ENCODE measurements at places on chromosomes 5 and 9.

DNA sequence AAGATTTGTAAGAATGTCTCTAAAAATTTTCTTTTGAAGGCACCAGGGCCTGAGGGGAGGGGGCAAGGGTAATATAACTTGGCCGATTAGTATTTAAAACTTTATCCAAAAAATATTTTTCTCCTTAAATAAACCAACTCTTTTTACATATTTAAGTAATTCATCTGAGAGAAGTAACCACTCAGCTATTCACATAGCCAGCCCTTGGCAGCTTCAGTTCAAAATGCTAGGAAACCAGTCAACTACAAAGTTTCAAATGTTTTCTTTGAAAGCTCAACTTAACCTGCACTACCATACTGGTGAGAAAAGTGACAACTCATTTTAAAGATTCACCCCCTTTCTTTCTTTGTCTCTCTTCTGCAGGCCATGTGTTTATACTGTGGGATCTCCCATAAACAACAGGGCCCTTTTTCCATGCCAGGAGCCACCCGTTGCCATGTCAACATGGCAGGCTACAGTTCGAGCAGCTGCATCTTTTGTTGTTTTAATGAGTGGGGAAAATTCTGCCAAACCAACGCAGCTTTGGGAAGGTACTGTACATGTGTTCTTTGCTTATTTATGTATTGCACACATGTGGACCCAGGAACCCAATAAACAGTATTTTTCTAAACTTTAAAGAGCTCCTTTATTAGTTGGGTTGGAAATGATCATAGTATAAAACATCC, 46.3 kb downstream of the AOPEP start:
- no peak for DNase-seq

DNA sequence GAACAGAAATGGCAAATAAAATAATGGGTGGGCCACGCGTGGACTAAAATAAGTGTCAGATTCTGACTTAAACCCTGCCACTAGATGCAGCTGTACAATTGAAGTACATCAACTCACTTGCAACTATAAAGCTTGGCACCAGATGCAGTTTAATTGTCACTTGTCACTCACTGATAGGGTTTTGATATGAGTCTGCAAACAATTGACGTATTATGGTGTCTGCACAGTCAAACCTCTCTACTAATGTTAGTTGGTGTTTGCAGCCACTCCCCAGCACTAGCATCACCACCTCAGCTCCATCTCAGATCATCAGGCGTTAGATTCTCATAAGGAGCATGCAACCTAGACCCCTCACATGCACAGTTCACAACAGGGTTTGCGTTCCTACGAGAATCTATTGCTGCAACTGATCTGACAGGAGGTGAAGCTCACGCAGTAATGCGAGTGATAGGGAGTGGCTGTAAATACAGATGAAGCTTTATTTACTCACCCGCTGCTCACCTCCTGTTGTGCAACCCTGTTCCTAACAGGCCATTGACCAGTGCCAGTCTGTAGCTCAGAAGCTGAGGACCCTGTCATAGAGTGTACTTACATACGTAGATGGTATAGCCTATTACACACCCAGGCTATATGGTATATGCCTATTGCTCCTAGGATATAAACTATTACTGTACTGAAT, 72.1 kb upstream of the SEMA6A start:
- DNase-seq: no peak

DNA sequence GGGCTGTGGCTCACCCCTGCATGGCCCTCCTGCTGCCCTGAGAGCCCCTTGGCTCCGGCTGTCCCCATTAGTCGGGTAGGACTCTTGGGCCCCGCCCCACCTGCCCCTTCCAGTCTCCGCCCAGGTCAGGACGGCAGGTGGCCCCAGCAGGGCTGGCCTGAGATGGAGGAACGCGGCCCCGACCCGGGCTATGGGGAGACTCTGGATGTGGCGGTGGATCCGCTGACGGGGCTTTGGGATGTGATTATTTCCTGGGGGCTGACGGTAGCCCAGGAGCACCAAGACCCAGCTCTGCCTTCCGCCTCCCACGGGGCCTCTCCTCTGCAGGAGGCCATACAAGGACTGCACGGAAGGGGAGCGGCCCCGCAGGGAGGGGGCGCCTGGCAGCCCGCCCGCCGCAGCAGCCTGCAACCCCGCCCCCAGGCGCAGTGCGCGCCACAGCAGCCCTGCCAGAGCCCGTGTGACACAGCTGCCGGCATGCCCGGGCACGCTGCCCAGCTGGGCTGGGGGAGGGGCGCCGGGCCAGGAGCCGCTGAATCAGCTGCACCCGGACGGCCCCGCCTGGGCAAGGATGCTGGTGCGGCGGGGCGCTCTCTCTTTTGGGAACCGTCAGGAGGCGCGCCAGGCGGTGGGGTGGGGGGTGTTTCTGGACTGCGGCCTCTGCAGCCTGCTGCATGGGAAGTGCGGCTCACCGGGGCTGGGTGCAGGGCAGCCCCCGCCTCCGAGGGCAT, 9.2 kb downstream of the TMEM250 start:
- peak; percentile 93 for DNase-seq

- DNase-seq: no peak
These were observed 96.1 kb downstream of the GABRG2 start for GRCh38 chr5:162163663-162164062.

DNA sequence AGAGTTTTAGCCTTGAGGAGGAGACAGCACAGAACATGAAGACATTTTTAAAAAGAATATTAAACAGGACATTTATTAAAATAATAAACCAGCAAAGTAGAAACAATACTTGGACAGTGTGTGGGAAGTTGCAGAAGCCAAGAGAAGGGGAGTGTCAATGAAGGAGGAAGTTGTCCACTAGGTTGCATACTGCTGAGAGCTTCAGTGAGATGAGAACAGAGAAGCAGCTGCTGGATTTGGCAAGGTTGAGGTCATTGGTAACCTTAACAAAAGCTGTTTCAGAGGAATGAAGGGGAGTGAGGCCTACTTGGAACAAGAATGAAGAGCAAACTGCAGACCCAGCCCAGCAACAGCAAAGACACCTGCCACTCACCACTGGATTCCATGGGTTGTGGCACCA, 11.4 kb downstream of the BHMT start:
- DNase-seq: no peak

GRCh38 chr5:72067682-72068470, 39.4 kb upstream of the MAP1B start:
- peak; percentile 54 for DNase-seq

DNA sequence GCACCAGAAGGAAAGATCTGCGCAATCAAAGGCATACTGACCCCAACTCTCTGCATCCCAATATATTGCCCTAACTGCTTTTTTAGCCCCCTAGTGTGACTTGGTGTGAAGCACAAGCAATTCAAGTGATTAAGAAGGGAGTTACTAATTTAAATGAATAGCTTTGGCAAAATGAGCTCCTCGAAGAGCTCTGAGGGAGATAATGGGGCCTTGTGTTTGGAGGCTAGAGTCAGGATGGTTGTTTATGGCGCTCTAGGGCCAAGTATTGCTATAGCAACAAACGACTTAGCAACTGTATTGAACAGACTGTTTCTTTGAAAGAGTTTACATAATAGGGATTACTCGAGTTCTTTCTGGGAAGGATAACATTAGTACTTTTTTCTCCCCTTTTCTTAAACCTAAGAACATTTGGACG, 11.5 kb upstream of the C5orf58 start:
- DNase-seq: no peak

DNA sequence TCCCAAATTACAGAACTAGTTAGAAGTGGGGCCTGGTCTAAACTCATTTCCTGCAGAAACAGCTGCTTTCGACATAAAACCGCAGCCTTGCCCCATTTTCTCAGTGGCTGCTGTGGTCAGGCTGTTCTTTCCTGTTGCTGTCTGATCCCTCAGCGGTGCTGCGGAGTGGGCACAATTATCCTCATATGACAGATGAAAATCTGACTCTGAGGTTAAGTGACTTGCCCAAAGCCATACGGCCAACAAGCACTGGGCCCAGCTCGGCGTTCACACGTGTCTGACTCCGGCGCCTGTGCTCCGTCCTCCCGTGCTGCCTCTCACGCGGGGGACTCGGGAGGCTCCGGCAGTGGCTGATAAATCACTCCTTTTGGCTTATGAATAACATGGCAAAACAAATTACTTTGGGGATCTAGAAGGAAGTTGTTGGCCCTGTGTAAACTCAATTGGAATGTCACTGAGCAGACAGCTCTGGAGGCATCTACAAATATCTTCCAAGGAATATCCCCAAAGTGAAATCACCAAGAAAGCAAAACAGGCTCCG, 142.6 kb upstream of the LMX1B start:
- DNase-seq: no peak

DNA sequence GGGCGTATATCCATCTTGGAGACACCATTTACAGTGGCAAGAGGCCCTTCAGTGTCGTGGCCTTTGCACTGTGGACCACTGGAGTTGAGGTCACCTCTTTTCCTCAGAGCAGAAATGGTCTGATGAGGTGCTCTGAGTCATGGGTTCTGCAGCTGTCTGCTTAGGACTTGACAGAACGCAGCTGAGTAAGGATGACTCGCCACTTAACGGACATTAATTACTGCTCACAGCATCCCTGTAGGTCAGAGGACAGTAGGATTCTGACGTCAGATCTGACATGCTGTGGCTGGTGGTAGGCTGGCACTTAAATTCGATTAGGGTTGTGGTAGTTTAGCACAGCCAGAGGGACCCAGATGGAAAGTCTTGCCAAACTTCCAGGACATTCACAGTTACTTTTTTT, 479.4 kb downstream of the DMAC1 start:
- DNase-seq: no peak

GRCh38 chr9:135410831-135411473, 68.6 kb upstream of the PPP1R26 start:
- no peak for DNase-seq

GRCh38 chr5:15889001-15889400, 290.6 kb downstream of the MARCHF11 start:
- DNase-seq: no peak

DNA sequence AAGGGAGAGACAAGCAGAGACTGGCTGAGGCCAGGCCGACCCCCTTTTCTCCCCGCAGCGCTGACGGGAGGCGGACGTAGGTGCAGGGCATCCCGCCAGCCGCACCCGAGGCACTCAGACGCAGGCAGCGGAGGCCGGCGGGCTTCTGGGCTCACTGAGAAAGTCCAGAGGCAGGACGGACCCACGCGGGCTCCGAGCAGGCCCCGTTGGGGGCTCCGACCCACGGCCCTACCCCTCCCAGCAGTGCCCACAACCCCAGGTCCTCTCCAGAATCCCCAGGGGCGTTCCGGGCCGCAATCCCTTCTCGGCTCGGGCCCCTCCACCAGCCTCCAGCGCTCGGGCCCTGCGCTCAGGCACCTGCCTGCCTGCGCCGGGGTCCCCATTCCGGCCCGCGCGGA, 543 bp downstream of the MTMR12 start:
- DNase-seq: peak; percentile 63

GRCh38 chr5:149951138-149951749, 6.7 kb upstream of the PDE6A start:
- DNase-seq: no peak

DNA sequence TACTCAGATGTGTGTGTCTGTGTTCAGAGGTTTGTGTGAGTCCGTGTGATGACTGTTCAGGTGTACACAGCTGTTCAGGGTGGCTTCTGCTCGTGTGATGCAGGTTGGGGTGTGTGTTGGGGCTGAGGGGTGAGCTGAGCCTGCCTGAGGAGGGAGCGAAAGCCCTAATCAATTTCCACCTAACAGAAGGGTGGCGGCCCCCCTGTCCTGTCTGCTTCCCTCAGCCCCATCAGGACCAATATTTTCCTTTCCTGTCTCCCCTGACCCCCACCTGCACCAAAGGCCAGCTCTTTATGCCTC, 30.2 kb downstream of the LHX2 start:
- DNase-seq: no peak

- no peak for DNase-seq
These were observed 48.4 kb upstream of the SMIM23 start for GRCh38 chr5:171736976-171737891.

GRCh38 chr9:32161209-32161608, 223.2 kb upstream of the ACO1 start:
- DNase-seq: no peak

GRCh38 chr5:1748271-1748670, 51.4 kb downstream of the MRPL36 start:
- no peak for DNase-seq

DNA sequence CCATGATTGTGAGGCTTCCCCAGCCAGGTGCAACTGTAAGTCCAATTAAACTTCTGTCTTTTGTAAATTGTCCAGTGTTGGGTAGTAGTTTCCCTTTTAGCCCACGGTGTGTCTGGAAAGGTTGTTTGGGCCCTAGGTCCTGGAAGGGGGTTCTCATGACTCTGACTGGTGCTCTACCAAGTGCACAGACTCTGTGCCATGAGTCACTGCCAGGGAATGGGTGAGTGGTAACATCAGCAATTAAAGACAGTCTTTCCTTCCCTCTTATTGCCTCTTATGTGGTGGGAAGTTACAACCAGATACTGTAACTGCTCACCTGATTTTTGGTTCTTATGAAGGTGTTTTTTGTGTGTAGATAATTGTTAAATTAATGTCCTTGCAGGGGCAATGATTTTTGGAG, 141.2 kb downstream of the PRDM9 start:
- no peak for DNase-seq

DNA sequence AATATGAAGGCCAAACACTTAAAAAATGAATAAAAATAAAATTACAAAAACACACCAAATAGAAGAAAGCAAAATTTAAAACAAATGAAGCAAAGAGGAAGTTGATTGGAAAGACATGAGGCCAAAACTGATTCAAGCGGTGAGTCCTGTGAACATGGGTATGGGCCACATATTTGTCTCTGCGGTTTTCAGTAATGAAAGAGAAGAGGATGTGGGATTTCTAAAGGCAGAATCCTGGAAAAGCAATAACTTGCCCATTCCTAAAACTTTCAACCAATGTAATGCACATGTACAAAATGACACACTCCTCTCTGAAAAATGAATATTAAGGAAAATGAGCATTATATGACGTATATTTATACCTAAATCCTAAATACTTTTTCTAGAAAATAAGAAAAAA, 263.7 kb downstream of the SEMA5A start:
- no peak for DNase-seq

DNA sequence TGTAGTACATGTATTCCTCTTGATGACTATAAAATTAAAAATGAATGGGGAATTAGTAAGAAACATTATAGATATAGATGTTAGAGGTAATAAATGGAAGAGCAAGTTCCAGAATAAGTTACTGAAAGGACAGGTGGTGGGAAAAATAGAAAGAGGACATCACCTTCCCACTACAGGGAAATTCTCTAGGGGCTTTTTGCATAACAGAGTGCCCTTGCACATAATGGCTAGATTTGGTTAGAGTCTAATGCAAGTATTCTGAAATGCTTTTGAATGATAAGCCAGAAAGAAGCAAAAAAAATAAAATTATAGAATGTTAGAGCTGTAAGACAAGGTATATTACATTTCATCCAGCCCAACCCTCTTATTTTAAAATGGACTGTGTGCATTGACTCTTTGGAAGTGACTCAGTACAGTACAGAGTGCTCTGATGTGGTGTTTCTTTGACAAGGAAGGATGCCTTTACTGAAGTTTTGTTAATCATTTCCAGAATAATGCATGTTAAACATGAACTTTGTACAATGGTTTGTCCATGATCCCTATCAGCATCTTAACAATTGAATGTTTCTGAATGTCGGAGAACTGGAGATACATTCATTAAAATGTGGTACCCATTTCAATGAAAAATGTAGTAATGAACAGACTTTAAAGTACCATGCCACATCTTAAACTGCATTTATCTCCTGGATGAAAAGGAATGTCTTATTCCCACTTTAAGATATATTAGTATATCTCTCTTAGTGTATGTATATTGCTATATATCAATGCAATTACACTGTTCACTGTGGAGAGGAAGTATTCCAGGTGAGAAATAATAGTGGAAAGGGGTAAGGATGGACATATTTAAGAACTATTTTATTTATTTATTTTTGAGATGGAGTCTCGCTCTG, 391.1 kb downstream of the ADGRV1 start:
- DNase-seq: peak; percentile 78
